ENCODE measurements at places on chromosomes 5 and 9.
A peak's percentile ranks its signal among the peaks of the same experiment; 100 is the strongest.

DNA sequence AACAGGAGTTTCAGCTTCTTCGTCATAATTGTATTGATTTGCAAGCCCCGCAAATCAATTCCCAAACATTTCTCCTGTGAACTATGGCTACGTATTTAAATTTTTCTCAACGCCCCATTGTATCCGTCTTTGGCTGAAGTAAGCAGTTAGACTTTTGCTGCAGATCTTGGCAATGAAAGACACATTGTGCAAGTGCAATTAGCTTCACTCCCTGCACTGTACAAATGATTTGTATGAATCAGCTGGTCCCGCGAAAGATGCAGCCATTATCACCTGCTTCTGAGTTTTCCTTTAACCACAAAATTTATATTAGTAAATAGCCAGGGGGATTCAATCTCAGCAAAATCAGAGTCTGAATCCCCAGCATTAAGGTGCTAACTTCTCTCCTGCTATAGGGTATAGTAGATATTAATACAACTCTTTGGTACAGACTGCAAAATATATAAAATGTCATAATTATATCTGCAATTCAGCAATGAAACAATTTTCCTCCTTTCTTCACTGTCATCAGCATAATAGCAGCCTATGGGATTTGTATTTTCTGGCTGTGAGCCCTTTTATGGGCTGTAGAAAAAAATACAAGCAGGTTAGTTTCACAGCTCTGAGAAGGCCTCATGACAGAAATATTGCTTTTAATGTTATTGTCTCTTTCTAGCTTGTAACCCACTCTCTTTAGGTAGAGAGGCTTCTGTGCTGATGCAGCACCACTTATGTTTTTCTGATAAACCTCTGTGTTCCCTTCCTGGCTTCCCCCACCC, 68.4 kb upstream of the SMARCA2 start:
- DNase-seq: no peak

GRCh38 chr5:149724884-149725283, 5.2 kb upstream of the PPARGC1B start:
- DNase-seq: no peak

DNA sequence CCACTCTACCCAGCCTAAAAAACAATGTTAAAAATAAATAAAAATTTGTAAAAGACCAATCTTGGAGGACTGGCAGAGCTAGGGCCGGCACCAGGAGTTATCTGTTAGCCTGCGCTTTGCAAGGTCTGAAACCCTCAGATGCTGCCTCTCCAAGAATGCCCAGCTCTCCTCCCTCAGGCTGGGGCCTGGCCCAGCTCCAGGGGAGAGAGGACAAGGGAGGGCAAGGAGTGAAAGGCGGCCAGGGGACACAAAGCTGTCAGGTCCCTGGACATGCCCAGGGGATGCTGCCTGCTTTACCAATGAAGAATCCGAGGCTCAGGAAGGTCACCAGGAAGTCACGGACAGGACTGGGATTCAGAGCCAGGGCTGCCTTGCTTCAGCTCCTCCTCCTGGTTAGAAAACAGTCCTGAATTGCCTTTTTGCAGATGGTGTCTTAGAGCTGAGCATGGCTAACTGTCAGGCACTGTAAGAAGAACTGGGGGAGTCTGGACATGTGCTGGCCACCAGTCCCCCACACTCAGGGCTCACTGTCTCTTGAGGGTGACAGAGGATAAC, 5.5 kb upstream of the N4BP3 start:
- DNase-seq: no peak

- DNase-seq: no peak
Measured at GRCh38 chr5:55923177-55923771, 71.5 kb downstream of the IL6ST start.

DNA sequence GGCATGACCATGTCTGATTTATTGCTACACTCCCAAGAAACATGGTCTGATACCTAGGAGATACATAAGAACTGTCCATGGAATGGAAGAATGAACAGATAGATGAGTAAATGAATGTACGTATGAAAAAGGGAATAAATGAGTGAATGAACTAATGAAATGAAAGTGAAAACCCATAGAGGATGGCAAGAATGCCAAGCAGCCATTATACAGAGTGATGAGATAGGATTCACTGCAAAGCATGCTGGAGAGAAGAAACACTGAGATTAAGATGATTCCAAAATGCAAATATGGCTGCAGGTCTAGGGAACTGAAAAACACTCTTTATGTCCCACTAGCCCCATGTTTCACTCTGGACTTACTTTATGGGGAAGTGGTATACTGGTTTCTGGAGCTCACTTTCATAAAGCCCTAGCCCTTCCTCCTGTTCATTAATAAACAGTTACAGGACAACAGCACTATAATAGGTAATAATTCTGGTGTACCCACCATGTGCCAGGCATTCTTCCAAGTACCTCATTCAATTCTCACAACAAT, 170.3 kb upstream of the RAD23B start:
- no peak for DNase-seq

- peak; percentile 92 for DNase-seq
Measured at GRCh38 chr9:134895908-134896833, 15.6 kb downstream of the FCN2 start.

DNA sequence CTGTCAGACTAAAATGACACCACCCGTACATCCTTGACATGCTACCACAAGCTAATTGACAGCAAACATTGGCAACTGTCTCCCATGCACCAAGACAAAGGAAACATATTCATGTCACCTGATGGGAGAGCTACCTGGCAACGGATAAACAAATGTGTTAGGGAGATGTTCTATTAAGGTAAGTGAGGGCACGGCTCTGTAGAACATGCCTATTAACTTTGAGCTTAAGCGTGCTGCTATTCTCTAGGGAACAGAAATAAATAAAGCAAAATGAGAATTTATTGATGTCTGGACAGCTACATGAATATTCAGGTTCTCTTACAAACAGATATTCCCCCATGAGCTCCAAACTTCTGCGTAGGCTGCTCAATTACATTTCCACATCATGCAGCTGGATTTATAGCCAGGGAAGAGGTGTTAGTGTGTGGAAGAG, 361.4 kb upstream of the RFX3 start:
- DNase-seq: no peak

DNA sequence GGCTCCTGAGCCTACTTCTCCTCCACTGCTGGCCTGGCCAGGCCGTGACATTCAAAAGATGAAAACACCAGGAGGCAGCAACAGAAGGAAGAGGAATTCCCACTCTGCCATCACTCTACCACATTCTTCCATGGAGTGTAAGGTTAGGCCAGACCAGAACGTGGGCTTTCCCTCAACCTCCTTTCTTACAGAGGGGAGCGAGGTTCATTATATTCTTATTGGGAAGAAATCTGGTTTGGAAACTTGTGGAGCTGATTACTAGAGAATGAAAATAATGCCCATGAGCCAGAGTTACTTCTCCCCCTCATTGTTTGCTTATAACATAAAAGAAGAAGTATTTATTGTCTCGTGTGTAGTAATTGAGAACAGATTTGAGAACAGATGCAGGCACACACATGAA, 136.3 kb upstream of the BASP1 start:
- no peak for DNase-seq

GRCh38 chr9:111180811-111181210, 142.5 kb upstream of the LPAR1 start:
- DNase-seq: no peak

DNA sequence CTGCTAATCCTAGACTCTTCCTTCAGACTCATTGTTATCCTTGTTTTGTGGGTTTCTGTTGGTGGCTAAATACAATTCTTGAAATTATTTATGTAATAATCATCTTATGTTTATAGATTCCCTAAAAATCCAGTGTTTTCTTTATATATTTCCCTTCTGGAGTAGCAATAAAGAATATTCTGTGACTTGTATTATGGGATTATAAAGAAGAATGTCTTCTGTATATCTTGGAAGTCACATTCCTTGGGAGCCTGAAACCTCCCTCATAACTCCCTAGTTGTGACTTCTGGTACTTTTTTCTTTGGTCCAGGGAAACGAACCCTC, 356.1 kb downstream of the TMEM167A start:
- DNase-seq: no peak

GRCh38 chr9:127224883-127225739, 39.5 kb upstream of the GARNL3 start:
- peak; percentile 98 for DNase-seq

All from astrocyte of the hippocampus (primary cell).